ENCODE measurements at places on chromosomes 11 and 22. TPM values are rescaled to one million over a fixed set of nuclear protein-coding genes. Genes with fewer than 3 reads are reported as not detected.

GRCh38 chr11:119785131-119785530 lies 56.1 kb upstream of the NECTIN1 start:
- H3K27me3 ChIP-seq: peaks cover 3% of the 10 kb centered on the region
- H3K36me3 ChIP-seq: no peaks in the 10 kb centered on the region
- no peaks in the 10 kb centered on the region for H3K4me1 ChIP-seq
- no peak overlapping the region for H3K27ac ChIP-seq

IFITM5 gene
- total RNA-seq: not detected

DNA sequence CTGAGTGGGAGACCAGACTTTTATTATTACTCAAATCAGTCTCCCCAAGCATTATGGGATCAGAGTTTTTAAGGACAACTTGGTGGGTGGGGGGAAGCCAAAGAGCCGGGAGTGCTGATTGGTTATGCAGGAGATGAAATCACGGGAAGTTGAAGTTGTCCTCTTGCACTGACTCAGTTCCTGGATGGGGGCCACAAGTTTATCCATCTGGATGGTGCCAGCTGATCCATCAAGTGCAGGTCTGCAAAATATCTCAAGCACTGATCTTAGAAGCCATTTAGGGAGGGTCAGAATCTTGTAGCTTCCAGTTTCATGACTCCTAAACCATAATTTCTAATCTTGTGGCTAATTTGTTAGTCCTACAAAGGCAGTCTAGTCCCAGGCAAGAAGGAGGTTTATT lies 53.5 kb upstream of the LMO1 start:
- no peaks in the 10 kb centered on the region for H3K36me3 ChIP-seq
- H3K4me1 ChIP-seq: no peaks in the 10 kb centered on the region
- H3K4me3 ChIP-seq: no peak overlapping the region
- no peak overlapping the region for H3K27ac ChIP-seq

GRCh38 chr11:104163100-104164027 lies 583 bp downstream of the PDGFD start:
- peaks cover 16% of the 10 kb centered on the region for H3K27me3 ChIP-seq
- no peak for DNase-seq

All from Panc1 (cell line).